ENCODE measurements at places on chromosomes 7 and 10.

- no peak for DNase-seq
These were observed 145.1 kb downstream of the C1GALT1 start for GRCh38 chr7:7327423-7327822.

DNA sequence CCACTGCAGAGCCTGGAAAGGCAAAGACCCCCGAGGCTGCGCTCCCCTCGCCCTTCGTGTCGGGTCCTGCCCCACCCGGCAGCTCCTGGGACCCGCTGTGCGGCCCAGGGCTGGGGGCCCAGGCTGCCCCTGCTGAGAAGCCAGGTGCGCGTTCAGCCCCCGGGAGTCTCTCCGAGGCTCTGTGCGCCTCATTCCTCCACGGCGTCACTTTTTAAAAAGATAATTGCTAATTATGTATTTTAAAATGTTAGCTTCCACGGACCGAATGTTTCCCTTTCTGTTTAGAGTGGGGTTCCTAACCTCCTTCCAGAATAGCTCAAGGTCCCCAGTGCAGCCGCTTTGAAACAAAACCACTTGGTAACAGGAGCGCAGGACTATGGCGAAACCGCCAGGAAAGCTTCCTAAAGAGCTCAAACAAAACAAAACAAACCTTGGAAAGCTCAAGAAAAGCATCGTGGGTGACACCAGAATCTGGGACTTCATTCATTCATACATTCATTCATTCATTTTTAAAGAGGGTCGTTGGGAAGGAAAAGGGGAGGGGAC, 45.6 kb downstream of the PDIA4 start:
- DNase-seq: no peak

DNA sequence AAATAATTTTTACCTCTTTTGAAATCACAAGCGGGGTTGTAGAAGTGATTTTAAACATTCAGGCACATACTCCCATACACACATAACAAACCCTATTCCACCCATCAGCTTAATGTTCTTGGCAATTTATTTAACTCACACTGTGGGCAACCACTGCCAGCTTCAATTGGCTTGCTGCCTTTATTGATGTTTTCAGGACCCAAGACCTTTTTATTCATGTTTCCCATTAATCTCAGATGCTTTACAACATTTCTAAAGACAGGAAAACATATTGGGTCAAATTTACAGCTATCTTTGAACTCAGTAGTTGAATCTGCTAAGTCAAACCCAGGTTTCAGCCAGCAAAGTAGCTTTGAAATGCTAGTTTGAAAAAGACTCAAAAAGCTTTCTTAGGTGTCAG, 72.9 kb upstream of the TEX47 start:
- DNase-seq: no peak

DNA sequence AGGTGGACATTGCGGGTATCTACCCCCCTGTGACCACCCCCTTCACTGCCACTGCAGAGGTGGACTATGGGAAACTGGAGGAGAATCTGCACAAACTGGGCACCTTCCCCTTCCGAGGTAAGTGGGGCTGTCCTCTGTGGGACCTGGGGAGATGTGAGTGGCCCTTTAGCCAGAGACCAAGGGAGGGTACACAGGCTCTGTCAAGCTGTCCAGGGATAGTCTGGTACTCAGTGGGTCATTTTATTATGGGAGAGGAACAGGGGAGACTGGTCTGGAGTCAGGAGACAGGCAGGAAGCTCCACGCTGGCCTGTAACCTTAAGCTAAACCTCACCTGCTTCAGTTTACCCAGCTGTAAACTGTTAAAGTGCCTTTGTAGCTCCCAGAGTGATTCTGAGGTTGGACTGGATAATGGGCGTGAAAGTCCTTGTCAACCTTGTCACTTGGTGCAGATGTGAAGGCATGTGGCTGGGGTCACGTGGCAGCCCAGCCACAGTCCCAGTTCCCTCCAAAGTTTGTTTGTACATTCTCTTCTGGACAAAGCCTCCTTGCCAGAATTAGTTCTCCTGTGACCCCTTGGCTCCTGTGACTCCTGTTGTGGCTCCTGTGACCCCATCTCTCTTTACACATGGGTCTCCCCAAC, 729 bp downstream of the HOGA1 start:
- no peak for DNase-seq

- DNase-seq: no peak
These were observed 7.3 kb upstream of the TARP start for GRCh38 chr7:38280707-38281106.

All from NCI-H524 treated with DMSO at 0.1 percent for 48 hours (cell line).